Activated effector memory CD4-positive, alpha-beta T cell treated with anti-CD3 and anti-CD28 coated beads, Interleukin-2, amount 50 U/mL, for 16 hours (primary cell): ENCODE measurements at places on chromosomes 16 and 17.
A peak's percentile ranks its signal among the peaks of the same experiment; 100 is the strongest.

DNA sequence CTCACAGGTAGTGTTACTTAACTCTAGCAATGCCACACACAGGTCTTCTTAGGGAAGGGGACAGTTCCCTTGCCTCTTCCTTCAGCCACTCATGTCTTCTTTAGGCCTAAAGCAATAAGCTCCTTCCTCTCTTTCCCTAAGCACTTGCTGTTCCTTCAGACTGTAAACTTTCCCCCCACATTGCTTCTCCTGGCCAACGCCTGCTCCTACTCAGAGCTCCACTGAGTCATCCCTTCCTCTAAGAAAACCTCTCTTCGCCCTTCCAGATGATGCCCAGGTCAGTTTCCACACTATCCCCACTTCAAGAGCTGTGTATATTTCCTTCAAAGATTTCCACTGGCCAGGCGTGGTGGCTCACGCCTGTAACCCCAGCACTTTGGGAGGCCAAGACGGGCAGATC, 12.5 kb upstream of the EPOP start:
- no peak for DNase-seq

- no peak for DNase-seq
Measured at GRCh38 chr16:3089717-3090592, 9.1 kb downstream of the ZSCAN10 start.

- DNase-seq = peak; percentile 63
Measured at GRCh38 chr17:43125967-43126910, 1.1 kb upstream of the BRCA1 start.

- DNase-seq = no peak
Measured at GRCh38 chr16:7637446-7637845, 304.8 kb downstream of the RBFOX1 start.

DNA sequence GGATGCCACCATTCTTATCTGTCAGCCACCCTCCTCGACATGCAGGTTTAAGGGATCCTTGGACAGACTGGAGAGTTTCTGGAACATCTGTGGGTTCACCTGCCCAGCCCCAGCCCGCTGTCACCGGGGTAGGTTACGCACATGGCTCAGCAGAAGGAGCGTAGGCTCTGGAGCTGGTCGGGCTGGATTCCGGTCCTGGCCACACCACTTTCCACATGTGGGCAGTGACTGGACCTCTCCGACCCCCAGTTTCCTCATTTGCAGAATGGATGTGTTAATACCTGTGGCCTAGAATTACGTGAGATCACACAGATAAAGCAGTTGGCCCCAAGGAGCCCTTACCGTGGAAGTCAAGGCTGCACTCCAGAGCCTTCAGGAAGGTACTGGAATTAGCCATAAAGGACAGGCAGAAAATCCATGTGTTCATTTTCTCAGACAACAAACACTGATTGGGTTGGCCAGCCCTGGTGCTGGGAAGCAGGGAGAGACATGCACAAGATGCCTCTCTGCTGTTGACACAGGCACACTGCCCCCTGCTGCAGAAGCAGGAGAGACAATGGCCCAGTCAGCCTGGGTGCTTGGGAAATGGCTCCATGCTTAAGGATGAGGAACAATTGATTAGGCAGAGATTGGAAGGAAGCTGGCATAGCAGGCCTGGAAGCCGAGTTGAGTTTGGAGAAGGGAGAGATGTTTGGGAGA, 58.8 kb downstream of the SF3B3 start:
- DNase-seq = no peak

DNA sequence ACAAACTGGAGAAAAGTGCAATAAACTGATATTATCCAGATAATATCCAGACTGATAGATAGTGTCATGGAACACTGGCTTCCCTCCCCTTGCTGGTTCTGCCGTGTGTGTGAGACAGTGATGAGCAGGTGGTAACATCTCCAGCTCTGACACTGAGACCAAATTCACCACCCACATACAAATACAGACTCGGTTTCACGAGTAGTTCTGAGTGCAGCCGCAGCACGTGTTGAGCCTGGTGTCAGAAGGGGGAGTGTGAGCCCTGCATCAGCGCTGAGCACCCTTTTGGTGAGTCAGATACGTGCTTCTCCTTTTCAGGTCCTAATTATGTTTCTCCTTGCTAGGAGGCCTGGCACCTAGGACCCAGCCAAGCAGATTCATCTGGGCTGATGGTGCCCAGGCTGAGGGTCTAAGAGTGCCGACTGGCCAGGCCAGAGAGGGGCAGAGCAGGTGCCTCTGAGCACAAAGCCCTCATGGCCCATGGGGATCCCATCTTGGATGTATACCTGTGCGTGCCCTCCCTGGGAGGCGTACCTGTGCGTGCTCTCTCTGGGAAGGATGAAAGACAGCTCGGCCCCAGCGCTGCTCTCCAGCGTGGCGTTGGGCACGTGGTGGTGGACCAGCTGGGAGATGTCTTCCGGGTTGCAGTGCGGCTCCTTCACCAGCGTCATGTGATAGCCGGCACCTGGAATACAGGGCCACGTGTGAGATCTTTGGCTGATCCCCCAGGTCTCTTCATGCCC, 27.3 kb upstream of the RNPS1 start:
- DNase-seq = no peak

GRCh38 chr16:47008612-47009011, 35.1 kb upstream of the DNAJA2 start:
- DNase-seq = no peak

DNA sequence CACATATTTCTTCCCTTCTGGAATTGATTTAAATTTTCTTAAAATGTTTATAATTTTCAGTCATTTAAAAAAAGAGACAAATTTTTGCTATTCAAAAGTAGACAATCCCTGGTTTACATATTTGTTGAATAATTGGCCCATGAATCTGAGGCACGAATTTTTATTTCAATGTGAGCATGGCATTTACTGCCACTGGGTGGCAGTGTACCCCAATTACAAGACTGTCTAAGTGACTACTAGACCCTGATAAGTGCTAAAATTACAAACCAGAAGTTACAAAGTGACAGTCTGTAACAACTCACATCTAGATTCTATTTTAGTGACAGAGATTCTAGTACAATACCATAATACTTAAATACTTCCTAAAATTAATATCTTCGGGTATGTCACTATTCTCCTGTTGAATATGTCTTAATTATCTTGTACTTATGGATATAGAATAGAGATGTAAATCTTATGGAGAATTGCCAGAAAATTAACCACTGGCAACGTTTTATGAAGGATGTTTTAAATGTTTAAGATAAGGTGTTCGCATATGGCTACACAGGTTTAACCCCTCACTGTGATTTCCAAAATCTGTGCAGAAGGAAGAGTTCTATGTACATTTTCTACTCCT, 235.8 kb downstream of the MAP2K4 start:
- no peak for DNase-seq

GRCh38 chr16:84266451-84266850, 26.6 kb upstream of the KCNG4 start:
- no peak for DNase-seq

- DNase-seq = peak; percentile 61
Measured at GRCh38 chr17:77330602-77331081, 189.9 kb downstream of the SEC14L1 start.

- DNase-seq = peak; percentile 58
Measured at GRCh38 chr17:49523706-49524472, 28.8 kb downstream of the NGFR start.

GRCh38 chr17:75096082-75096625, 8.4 kb downstream of the SLC16A5 start:
- no peak for DNase-seq

DNA sequence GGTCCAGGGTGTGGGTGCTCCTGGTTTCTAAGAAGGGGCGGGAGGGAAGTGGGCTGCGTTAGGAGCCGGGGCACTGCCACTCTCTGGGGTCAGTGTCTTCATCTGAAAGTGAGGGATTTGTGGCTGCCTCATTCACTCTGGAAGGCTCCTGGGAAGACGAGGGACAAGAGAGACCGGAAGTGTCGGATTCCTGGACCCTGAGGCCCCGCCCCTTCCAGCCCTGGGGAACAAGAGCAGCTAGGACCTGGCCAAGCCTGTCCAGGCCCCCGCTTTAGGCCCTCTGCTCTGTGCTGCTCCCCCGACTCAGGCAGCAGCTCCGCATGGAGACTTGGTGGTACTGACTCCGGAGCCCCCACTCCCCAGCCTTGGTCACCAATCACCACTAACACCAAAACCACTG, 6.5 kb downstream of the LGALS3BP start:
- no peak for DNase-seq

DNA sequence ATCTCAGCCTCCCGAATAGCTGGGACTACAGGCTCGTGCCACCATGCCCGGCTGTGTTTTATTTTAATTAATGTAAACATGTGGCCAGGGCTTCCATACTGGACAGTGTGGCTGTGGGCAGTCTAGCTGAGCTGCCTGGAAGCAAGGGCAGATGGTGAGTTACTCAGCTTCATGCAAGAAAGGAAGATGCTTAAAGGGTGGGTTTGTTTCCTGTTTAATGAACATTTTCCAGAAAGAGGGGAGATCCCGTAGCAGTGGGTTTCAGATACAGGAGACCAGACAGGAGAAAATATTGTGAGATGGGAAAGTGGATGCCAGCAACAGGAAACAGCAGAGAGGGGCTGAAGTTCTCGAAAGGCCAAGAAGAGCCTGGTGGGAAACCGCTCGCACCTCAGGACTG, 7.3 kb downstream of the MAPK8IP3 start:
- no peak for DNase-seq

DNA sequence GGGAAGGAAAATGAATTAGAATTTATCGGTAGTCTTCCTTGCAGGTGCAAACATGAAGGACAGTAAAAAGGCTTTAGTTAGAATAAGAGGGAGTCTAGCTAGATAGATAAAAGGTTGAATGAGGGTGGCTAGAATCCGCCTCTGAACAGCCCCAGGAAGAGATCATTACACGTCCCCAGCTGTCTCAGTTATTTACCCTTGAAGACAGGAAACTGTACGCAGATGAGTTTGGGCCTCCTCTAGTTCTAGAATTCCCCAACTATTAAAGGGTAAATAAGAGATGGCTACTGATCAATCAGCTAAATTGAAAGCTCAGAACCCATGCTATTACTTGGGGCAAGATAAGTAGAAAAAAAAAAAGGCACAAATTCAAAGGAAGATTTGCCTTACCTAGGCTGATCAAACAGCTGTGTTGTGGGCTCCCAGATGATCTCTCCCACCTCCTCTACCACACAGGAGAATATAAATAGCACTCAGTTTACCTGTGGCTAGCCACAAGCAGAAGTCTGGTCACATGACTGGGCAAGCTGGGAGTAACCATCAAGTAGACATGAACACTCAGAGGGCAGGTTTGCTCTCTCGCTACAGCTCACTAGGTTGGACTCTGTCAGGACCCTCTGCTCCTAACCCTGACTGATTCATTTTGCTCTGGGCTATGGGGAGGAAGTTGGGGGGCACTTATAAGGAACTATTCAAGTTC, 17.0 kb downstream of the FAM117A start:
- peak; percentile 63 for DNase-seq

DNA sequence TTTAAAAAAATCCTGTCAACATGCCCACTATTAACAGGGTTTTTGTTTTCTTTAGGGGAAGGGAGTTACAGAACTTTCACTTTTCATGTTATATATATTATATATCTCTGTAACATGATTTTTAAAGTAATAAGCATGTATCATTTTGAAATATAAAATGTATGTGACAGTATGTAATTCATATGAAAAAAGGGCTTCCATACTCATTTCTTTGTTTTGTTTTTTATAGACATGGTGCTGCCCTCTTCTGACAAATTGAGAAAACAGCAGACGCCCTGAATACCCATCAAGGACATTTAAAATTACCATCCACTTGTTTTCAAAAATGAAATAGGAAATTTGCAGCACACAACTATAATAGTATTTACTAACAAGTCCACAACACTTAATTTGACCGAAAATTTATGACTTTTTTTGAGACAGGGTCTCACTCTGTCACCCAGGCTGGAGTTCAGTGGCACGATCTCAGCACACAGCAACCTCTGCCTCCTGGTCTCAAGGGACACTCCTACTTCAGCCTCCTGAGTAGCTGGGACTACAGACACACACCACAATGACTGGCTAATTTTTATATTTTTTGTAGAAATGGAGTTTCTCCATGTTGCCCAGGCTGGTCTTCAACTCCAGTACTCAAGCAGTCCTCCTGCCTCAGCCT, 30.4 kb downstream of the CFDP1 start:
- no peak for DNase-seq

GRCh38 chr17:75168998-75169397, 13.8 kb downstream of the SUMO2 start:
- peak; percentile 47 for DNase-seq

- no peak for DNase-seq
Measured at GRCh38 chr17:33560165-33560564, 267.1 kb upstream of the ASIC2 start.

DNA sequence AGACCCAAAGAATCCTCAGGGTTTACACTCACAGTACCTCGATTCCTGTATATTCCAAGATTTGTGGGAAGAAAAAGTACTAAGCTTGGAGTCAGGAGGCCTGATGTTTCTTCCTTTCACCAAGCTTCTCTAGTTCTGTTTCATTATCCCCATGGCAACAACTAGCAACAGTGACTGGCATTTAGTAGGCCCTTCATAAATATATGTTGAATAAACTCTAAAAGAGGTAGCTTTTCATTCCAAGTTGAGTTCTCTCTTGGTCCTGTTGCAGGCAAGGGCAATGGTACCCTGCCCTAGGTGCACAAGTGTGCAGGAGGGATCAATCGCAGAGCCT, 527 bp upstream of the UBE2Z start:
- DNase-seq = no peak

DNA sequence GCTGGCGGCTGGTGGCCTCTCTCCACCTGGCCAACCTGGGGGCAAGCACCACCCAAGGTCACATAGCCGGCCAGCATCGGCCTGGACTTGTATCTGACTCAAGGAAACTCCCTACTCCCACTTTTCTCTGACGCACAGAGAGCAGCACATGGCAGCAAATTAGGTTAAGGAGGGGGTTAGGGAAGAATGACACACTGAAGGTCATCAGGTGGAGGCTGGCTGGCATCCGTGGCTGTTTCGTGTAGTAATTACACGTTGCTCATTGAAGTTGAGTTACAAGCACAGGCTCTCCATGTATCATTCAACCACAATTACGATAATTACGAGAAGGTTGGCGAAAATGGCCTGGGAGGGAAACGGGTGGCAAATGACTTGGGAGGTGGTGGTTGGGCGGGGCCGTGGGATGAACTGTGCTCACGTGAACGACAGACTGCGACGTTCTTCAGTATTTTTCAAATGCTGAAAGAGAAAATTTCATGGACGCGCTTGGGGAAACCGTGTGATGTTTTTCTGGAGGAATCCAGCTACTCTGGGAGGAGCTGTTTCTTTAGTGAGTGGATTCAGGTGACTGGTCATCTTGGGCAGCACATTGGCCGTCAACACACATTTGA, 4.0 kb upstream of the METRNL start:
- DNase-seq = no peak

- no peak for DNase-seq
Measured at GRCh38 chr16:50781518-50781917, 39.6 kb downstream of the CYLD start.
